Activated CD4-positive, alpha-beta T cell treated with anti-CD3 and anti-CD28 coated beads, Interleukin-2, Interleukin-6, amounts not matched to agents 100 ng/mL and 50 ng/mL, durations not matched to agents 16 hours and 8 hours (primary cell): ENCODE measurements at places on chromosomes 7 and 10.

DNA sequence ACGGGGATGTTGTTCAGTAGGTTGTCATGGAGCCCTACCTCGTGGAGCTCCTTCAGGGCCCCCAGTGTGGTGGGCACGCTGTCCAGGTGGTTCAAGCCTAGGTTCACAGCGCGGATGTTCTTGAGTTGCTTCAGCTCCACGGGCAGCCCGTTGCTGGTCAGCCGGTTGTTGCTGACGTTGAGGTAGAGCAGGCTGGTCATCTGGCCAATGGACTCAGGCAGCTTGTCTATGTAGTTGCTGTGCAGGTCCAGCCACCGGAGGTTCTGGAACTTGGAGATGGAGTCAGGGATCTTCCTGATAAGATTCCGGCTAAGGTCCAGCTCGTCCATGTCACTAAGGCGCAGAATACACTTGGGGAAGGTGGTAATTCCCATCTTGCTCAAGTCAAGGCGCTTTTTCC, 26.0 kb downstream of the LRRC18 start:
- no peak for DNase-seq

GRCh38 chr10:103761075-103761920, 94.1 kb downstream of the SH3PXD2A start:
- DNase-seq, result no peak

DNA sequence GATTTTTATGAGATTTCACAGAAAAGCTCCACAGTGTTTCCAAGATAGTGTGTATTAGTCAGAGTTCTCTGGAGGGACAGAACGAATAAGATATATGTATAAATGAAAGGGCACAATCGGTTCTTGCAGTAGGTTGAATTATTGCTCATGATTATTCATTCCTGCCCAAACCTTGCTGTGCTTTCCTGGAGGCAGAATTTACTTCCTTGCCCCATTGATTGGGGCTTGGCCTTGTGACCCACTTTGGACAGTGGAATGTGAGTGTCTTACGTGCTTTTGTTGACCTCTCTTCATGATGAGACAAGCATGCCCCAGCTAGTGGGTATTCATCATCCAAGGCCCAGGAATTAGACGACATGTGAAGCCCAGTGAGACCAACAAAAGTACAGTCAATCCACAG, 53.0 kb upstream of the ABCB5 start:
- no peak for DNase-seq

DNA sequence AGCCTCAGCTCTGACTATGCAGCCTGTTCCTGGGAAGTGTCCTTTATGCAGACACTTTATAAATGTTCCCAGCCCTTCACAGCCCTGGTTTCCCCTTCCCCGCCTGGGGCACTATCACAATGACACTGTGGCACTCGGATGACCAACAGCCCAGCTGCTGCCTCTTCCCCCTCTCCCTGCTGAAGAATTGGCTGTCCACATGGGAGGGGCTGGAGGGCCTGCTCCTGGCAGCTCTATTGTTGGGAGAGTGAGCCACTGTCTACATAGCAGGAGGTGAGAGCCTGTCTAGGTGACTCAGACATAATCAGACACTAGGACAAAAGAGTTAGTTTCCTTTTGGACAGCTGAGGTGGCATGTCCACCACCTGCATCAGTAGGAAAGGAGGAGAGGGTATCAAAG, 437.5 kb downstream of the PLXNA4 start:
- DNase-seq, result no peak

DNA sequence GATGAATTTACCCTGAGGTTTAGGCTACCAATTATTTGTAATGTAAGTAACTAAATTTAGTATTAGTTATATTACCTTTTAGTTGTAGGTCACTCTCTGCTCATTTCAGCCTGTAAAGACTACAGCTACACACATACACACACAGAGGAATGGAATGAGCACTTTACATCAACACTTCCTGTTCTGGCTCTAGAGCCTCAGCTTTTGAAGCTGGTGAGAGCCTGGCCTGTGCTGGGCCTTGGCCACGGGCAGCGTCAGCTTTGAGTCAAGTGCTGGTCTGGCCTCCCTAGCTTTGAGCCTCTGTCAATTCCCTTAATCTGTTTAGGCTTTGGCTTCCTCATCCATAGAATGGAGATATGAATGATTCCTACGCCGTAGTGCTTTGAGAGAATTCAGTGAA, 141.7 kb downstream of the EGFR start:
- DNase-seq, result no peak

GRCh38 chr10:89206402-89207180, 526 bp downstream of the CH25H start:
- peak; percentile 16 for DNase-seq

- DNase-seq, result peak; percentile 96
Measured at GRCh38 chr7:149714081-149714909, 59.1 kb downstream of the ZNF467 start.

DNA sequence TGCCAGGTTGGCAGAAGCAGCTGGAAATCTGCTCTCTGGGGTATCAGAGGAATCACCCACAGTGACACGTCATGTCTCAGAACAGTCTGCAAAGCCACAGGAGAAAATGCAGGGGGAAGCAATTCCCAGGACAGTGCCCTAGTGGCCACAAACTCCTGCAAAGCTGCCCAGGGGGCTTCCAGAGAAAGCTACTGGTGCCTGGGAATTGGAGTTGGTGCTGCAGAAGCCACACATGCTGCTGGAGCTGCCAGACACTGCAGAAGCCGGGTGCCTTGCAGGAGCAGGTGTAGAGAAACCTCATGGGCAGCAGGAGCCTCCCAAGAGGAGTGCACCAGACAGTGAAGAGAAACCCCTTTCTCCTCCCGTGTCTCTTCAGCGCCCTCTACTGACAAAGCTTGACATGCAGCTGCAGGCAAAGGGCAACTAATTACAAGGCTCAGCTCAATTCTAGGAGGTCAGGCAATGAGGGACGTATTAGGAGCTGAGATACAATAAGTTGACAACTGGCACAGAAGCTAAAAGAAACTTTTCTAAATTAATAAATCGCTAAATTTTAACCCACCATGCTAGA, 30.2 kb upstream of the NUB1 start:
- peak; percentile 64 for DNase-seq

DNA sequence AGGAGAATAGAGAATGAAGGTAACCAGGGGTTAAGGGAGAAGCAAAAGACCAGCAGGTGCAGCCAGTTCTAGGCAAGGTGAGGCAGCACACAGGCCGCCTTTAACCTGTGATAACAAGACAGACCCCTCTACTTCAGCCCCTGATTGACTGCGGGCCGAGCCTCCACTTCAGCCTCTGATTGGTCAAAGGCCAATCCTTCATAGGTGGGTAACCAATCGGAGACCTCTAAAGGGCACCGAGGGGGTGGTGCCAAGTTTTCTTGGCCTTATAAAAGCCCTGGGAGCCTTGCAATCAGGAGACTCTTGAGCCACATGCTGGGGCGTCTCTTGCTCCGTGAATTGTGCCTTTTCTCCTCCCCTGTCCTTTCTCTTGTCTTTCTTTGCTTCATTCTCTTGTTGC, 98.8 kb downstream of the ELFN1 start:
- no peak for DNase-seq

- DNase-seq, result no peak
Measured at GRCh38 chr7:84364708-84365107, 170.1 kb upstream of the SEMA3A start.

DNA sequence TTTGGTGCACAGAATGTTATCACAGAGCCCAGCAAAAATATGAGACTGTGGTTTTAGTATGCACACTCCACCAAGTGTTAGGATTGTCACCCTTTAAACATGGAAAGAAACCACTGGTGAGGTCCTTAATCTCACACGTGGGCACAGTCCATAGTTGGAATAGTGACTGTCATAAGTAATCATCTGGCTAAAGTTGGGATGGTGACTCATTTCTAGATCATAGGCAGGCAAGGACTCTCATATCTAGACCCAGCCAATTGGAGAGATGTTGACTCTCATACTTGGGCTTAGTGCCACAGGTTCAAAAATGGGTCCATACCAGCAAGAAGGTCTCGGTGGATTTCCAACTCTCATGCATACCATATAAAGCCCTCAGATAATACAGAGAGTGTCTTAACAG, 39.6 kb upstream of the ZNF680 start:
- no peak for DNase-seq

DNA sequence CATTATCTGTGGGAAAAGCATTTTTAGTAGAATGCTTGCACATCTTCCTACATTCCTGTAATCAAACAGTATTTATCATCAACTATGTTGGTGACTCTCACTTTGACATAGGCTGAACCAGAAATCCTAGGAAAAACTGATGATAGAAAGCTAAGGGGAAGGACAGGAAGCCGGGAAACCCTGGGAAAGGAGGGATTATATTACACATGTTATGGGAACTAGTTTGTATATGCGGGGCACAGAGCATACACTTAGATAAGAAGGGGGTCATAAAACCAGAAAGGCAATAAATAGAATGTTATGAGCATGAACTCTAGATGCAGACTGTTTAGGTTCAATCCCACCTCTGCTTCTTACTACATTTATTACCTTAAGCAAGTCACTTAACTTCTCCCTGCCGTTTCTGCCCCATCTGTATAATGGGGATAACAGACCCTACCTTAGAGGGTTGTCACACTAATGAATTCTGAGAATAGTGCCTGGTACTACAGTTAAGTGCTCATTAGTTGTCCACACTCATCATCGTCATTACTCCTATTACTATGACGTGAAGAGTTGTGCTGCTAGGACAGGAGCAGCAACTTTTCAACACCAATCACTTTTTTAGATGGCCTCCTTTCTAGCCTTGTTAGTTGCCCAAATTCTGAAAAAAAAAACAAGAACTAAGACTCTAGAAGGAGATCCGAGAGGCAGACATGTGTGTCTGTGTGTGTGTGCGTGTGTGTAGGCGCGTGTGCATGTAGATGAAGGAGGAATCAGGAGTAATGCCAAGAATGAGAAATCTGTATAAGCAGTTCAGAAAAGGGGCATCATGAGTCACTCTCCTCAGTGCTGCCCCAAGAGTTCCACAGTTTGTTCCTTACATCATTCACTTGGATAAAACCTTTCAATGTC, 52.2 kb downstream of the KMT2C start:
- DNase-seq, result no peak

- DNase-seq, result no peak
Measured at GRCh38 chr7:137755427-137755826, 91.3 kb downstream of the DGKI start.

DNA sequence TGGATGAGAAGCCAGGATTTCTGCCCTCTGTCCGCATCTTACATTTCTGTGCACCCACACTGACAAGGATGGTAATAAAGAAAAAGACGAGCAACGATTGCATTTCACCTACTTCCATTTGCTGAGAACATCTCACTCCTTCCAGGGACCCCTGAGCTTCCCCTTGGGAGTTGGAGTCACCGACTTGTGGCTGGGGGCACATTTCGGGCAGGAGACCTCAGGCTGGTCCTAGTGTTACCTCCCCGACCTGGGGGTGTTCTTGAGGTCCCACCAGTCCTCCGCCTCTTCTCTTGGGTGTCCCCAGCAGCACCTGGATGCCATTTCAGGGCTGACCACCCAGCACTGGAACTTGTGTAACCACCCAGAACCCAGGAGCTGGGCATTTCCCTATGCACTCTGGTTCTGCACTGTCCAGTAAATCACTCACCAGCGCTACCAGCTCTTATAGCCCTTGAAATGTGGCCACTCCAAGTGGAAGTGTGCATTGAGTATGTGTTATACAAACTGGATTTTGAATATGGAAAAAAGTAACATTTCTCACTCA, 84.9 kb downstream of the LANCL2 start:
- DNase-seq, result no peak

GRCh38 chr7:118218413-118219156, 5.9 kb upstream of the ANKRD7 start:
- DNase-seq, result no peak

DNA sequence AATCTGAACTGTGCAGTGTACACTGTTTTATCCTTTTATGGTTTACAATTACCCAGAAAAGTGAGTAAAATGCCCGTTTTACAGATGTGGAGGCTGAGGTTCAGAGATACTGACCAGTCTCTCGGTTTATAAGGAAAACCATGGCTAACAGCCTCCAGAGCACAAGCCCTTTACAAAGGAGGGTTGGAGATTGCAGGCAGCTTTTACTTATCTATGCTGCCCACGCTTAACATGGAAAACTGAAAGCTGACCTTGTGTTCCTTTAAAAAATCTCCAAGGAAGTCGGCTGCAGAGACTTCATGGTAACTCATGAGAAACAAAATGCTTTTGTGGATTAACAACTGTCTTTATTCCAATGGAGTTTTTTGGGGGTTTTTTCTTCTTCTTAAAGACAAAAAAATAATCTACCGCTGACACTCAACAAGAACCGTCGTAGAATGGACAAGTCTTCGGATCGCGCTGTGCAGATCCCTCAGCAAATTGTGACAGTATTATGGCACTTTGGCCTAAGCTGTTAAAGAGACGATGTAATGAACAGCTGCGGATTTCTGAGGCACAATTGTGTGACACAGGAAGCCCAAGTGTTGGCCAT, 654 bp upstream of the SLF2 start:
- DNase-seq, result no peak

GRCh38 chr10:129465796-129466702, 992 bp upstream of the MGMT start:
- DNase-seq, result no peak

- DNase-seq, result no peak
Measured at GRCh38 chr7:37096341-37096740, 352.3 kb downstream of the ELMO1 start.

GRCh38 chr10:77490534-77491314, 146.9 kb downstream of the KCNMA1 start:
- no peak for DNase-seq

GRCh38 chr7:158754746-158755444, 50.3 kb upstream of the NCAPG2 start:
- DNase-seq, result no peak

DNA sequence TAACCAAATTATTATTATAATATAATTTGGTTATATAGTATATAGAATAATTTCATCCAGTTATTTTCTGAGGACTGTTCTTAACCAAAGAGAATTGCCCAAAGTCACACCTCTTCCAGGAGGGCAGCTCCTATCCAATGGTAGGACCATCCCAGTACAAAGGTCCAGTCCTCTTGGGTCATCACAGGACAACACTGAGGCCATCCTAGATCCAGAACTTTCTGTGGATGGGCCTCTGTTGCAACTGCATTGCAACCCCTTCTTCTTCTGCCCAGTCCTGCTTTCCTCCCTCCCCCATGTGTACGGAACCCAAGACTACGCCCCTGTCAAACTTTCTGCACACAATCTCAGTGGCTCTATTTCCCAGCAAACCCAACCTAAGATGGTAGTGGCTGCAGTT, 5.4 kb upstream of the HABP2 start:
- no peak for DNase-seq

DNA sequence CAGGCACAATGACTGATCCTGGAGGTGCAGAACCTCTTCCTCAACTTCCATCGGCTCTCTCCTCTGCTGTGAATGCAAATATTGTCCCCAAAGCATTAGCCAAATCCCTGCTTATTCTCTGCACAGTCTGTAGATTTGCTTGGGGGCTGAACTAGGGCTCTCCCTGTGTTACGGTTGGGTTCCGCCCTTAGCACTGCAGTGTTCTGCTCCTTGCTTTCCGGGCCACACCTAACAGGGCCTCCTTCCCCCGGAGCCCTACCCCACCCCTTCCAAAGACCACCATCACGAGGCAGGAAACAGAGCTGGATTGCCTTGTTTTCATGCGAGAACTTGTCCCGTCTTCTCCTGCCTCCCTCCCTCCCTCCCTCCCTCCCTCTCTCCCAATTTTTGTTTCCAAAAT, 36.6 kb downstream of the SLC25A28 start:
- no peak for DNase-seq
